ENCODE measurements at places on chromosomes 4 and X.

- DNase-seq, result no peak
Observed at GRCh38 chr4:740011-740410, 34.4 kb downstream of the PCGF3 start.

- DNase-seq, result no peak
Observed at GRCh38 chrX:78377186-78377585, 49.8 kb upstream of the CYSLTR1 start.

DNA sequence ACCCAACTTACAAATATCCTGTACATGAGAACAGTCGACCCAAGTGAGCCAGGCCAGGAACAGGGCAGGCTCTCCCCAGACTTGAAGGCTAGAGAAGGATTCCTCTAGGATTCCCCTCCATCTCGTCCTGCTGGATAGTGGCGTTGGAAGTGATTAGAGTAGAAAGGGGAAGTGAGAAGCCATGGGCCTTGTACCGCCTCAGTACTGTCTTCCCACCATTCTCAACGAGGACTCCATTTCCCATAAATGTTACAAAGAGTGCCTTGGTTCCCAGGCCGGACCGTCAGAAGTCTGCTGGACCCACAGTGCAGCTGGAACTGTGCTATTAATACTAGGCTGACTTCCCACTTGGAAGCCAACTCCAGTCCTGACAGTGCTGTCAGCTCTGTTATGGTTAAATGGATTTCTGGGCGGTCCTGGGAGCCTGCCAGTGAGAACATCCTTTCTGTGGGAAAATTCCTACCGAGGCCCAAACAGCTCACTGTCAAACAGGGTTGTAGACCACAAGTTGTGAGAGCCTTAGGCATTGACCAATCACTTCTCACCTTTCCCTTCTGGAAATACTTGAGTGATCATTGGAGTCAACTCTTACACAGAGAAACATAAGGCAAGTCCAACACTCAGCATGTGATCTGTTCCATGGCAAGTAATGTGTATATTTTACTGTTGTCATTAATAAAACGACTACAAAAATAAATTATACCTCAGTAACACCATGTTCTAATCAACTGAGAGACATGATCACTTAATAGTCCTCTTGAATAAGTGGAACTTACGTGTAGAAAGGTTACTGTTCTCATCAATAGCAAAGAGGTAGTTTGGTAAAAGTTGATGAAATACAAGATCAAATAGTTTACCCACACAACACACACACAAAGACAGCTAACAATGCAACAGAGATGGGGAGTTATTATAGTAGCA, 58.4 kb downstream of the AMELX start:
- no peak for DNase-seq

DNA sequence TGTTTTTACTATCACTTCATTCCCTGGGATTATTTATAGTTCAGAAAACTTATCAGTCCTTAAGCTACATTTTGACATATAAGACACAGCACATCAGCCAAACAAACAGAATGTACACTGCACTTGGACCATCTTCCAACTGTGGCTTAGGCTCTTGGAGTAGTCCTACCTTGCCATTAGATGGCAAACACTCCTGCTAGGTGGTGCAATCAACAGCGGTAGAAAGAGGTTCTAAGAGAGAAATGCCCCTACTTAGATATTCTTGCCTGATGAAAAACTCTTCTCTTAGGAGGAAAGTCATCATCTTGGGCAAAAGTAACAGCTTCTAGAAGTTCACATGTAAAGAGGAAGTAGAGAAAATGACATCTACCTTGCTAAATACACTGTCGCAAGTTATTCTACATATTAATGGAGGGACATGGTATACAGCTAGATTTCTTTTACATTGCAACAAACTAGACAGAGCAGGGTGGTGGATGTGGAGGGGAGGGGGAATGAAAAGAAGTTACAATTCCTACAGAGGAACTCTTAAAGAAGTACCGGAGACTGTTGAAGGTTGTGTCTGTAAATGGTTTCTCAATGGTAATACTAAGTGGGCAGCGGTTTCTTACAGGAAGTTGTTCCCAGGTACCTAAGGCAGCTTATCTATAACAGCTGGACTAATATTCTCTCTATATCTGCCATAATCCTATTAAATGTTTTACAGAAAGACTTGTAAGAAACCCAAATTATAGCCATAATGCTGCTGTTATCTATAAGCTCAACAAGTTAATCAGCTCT, 8.1 kb upstream of the STPG2 start:
- no peak for DNase-seq

DNA sequence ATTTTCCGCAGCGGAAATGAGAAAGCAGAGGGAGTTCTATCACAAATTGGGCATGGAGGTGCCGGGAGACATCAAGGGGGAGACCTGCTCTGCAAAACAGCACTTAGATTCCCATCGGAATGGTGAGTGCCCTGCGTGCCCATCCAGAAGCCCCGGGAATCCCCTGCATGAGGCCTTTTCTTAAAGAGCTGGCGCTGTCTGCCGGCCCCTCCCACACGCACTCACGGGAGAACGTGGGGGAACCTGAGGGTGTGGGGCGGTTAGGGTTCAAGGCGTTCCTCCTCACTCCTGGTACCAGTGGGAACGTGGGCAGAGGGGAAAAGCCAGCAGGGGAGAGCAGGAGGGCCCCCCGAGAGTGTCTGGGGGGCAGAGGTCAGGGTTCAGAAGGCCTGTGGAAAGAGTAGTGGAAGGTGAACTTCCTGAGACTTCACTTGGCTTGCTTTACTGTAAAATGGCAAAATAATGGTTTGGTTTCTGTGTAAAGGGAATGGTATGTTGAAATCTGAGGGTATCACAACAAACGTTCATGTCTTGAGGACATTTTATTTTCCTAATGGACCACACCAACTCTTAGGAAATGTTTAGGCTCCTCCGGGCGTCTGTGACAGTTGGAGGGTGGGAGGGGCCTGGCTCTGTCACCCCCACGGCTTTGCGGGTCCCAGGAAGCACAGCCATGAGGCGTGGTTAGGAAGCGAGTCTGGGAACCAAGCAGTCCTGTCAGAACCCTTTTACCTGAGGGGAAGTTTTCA, 38.0 kb downstream of the PCGF3 start:
- no peak for DNase-seq

GRCh38 chrX:120840827-120841226, 34.8 kb downstream of the CT47B1 start:
- no peak for DNase-seq

GRCh38 chrX:153726286-153727122, 1.8 kb downstream of the ABCD1 start:
- DNase-seq, result no peak

Measured in C1 segment of cervical spinal cord (tissue), 14 donors.